ENCODE measurements at places on chromosomes 11 and 22.

- no peak for DNase-seq
Measured at GRCh38 chr11:116831790-116832349, 2.2 kb downstream of the APOC3 start.

DNA sequence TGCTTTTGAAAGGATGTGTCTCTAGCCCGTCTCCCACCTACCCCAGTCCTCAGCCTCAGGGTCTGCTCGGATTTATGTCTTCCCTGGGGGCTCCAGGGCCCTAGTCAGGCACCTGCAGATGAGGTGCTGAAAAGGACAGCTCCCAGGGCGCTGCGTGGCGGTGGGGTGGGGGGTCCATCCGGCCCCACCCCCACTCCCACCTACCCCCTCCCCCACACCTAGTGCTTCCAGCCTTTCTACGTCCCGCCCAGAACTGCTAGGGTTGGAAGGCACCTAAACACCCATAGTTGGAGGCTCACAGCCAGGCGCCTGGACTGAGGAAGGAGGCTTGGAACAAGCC lies 1.4 kb upstream of the ROBO3 start:
- no peak for DNase-seq

DNA sequence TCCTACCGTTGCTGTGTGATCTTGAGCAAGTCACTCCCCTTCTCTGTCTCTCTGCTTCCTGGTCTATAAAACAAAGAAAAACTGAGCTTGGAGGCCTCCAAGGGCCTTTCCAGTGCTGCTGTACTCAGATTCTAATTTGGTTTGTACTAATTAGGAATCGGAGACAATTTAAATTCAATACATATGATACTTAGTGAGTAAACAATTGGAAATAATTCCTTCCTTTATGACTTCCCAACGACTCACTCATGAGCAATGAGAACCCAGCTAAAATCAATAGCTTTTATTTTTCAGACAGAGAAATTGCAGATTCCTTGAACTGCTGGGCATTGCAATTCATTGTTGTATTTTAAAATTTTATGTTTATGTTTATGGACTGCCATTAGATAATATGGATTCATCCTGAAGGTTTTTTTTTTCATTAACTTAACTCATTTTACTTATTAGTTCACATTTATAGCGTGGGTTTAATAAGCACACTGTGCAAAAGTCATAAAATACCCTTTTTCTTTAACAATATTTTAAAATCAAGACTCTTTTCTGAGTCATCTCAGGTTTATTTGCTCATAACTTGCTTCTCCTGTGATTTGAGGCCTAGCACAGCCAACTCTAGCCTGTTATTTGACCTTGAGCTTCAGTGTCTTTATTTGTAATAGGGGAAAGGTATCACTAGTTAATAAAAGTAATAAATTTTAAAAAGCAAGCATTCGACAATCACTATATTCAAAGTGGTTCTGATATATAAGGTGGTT lies 95.8 kb downstream of the TP53I11 start:
- DNase-seq = no peak

DNA sequence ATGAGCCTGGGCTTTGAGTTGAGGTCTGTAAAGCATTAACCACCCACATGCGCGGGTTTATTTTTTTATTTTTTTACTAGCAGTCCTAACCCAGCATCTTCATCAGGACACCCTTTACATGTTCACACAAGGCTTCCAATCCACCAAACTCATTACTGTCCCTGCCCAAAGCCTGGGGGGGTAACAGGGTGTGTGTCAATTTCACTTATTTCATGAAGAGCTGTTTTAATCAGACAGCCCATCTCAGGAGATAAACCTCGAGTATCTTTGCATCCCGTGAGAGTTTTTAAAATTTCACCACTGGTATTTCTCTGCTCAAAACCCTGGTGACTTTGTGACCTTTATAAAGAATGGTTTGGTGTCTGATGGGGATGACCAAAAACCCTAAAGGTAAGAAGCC lies 45.6 kb downstream of the ANO1 start:
- DNase-seq = no peak

- no peak for DNase-seq
Measured at GRCh38 chr11:110897035-110897434, 184.8 kb upstream of the ARHGAP20 start.

DNA sequence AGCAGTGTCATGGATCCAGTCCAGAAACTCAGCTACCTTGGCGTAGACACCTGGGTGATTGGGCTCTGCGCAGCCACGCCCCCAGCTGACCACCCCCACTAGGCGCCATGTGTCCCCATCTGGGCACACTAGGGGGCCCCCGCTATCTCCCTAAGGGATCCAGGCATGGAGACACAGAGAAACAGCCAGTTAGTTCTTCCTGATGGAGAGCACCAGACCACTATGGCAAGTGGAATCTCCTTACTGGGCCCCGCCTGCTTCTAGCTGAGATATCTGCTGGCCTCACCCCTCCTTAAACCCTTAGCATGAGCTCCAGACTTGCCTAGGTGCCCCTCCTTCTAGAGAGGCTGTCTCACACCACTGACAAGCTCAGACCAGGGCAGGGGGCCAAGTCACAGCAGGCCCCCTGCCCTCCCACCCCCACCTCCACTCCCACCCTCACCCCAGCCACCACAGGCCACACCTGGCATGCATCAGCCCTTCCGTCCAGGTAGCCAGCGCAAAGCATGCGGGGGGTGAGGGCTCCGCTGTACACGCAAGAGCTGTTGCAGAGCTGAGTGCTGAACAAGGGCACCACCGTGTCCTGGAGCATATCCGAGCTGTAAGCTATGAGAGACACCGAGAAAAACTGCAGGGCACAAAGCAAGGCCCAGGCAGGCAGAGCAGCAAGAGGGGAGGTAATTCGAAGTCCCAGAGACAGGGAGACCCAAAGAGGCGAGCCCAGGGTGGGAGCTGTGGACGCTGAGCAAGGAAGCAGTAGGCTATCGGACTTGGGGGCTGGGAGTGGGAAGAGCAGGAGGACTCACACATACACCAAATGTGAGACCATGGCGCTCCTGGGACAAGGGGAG lies 16.1 kb downstream of the TMPRSS5 start:
- no peak for DNase-seq

DNA sequence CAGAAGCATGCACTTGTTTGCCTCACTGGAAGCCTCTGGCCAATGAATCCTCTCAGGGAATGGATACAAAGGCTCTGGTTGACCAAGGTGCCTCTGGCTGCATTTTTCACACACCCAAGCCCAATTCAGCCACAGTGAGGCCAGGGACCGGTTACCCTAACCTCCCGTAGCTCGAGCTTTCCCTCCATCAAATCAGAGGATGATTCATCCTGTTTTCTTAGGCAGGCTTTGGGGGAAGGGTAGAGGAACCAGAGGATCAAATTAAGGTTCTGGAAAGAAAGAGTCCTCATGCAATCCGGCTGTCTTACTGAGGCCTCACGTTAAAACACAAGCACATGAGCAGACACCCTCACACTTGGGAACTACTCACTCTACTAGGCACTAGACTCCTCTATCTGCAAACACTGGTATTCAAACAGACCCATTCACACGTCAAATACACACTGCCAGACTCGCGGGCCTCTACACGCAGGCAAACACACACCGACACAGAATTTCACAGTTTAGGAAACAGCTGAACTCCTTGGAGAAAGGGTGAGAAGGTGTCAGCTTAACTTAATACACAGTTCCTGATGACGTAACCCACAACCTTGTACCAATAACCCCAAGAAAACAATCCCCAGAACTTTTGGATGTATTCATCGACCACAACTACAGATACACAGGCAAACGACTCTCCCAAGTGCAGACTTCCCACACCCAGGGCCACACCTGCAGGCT lies 12.4 kb downstream of the NRXN2 start:
- DNase-seq = no peak

- DNase-seq = no peak
Measured at GRCh38 chr11:116955548-116955947, 118.1 kb upstream of the APOA1 start.

- no peak for DNase-seq
Measured at GRCh38 chr11:119023741-119024140, 5.2 kb downstream of the TRAPPC4 start.

DNA sequence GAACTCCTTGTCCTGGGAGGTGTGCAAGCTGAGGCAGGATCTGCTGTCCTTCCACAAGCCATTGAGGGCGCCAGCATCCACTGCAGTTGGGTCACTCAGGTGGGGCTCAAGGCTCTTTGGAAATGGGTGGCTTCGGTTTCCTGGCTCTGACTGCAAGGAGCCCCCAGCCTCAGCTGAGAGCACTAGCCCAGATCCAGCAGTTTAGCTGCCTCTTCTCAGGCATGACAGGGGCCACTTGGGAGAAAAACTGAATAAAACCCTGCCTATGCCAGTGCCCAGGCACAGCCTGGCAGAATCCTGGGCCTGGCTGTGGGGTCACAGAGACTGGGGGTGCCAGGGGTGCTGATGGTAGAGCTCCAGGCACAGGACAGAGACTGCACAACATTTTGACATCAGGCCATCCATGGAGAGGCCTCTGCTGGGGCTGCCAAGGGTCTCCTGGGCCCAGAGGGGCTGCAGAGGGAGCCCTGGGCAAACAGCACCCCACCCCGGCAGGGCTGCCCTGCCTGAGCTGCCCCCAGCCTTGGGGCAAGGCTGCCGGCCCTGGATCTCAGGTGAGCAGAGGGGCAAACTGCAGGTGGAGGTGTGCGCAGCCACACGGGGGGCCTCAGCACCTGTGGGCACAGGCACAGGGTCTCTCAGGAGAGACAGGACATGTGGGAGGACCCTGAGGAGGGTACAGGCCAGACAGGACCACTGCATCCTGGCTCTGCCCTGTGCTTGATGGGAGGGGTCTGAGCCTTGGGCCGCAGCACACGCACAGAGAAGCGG lies 28.3 kb downstream of the RTN4R start:
- no peak for DNase-seq

GRCh38 chr11:98559961-98560360 lies 460.8 kb upstream of the CNTN5 start:
- DNase-seq = no peak

DNA sequence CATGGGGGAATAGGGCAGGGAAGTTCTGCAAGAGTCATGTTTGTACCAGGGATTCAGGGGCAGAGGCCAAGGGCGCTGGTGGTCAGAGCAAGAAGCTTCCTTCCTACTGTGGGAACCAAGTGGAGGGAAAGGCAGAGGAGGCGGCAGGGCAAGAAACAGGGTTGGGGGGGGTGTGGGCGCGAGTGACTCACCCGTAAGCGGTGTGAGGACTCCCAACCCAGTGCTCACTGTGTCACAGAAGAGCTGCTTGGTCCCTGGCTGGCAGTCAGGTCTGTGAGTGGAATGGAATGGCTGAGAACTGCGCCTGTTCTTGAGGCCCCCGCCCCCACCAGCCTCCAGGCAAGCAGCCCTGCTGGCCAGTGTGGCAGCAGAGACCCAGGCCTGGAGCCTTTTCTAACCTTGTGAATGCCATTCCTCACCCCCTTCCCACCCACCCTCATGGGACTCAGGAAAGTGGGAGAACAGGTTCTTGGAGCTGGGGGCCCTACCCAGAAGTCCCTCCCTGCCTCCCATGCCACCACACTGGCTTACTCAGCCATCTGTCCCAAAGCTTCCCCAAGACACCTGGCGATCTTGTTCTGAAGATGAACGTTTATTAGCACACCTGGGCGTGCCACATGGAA lies 4.7 kb downstream of the LRRC10B start:
- no peak for DNase-seq

- peak; percentile 46 for DNase-seq
Measured at GRCh38 chr11:125141686-125142535, 22.6 kb upstream of the PKNOX2 start.

DNA sequence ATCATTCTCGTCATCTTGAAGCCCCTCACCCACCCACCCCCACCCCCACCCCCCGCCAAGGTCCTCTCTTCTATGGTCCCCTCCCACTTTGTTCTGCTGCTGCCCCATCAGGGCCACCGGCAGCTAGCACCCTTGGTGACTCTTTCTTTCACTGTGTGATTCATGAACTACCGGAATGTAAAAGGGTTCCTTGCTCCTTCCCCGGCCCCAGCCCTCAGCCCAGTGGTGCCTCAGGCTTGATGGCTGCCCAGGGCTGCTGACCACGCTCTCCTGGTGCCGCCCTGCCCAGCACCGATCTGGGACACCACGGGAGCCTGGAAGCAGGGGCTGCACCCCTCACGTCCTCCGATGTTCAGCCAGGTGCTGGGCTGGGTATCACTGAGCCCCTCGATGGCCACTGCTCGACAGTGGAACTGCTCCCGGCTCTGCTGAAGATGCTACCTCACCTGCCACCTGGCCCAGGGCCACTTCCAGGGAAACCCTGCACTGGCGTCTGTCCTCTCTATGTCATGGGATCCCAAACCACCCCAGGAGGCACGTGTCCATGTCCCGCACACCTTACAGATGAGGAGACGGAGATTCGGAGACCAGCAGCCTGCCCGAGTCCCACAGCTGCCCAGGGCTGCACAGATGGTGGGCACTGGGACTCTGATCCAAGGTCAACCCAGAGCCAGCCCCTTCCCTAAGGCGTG lies 39.7 kb downstream of the IGLL5 start:
- no peak for DNase-seq

GRCh38 chr11:63919267-63920125 lies 2.5 kb upstream of the RCOR2 start:
- no peak for DNase-seq

- no peak for DNase-seq
Measured at GRCh38 chr11:124179310-124179709, 3.8 kb upstream of the OR10D3 start.

DNA sequence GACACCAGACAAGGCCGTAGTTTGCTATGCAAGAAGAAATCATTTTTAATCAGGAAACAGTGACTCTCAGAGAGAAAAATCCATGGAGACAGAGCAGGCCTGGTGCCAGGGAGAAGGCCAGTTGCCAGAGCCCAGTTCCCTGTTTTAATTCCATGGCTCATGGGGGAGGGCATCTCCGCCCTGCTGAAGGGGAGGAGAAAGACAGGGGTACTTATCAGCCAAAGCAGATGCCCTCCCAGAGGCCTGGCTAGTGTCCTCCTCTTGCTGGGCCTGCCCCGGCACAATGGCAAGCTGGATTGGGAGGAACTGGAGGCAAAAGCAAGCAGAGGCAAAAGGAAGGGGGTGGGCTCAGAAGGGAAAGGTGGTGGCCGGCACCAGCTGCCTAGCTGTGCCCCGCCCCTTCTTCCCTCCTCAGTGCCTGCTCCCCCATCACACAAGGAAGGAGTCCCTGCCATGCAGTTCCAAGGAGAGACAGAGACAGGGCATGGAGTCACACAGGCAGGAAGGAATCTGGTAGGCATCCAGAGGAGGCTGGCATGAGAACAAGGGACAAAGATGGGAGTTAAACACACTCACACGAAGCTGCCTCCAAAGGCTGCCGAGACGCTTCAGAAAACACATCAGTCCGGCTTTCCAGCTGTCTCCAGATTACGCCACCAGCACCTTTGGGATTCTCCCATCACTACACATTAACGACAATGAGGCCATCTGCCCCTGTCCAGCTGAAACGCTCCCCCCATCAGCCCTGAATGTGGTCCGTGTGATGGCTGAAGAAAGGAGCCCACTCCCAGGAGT lies 591.8 kb downstream of the BUD13 start:
- DNase-seq = no peak

- no peak for DNase-seq
Measured at GRCh38 chr11:103097279-103097678, 5.3 kb upstream of the DCUN1D5 start.

DNA sequence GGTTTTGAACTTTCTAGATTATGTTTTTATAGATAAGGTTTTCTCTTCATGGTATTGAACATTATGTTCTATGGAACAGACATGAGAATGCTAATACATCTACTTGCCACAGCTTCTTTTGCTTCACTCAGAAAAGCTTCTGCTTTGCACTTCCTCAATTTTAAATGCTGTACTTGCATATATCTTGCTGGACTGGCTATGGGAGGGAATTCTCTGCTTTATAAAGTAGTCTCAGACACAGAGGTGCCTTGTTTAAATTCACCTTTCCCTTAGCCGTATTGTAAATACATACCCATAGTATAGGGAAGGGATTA lies 173.9 kb downstream of the DDX10 start:
- DNase-seq = no peak
